ENCODE measurements at places on chromosomes 2 and 18.

GRCh38 chr2:3168230-3168891 lies 209.3 kb downstream of the EIPR1 start:
- DNase-seq, result no peak

GRCh38 chr2:100350661-100351185 lies 28.4 kb upstream of the LONRF2 start:
- DNase-seq, result no peak

DNA sequence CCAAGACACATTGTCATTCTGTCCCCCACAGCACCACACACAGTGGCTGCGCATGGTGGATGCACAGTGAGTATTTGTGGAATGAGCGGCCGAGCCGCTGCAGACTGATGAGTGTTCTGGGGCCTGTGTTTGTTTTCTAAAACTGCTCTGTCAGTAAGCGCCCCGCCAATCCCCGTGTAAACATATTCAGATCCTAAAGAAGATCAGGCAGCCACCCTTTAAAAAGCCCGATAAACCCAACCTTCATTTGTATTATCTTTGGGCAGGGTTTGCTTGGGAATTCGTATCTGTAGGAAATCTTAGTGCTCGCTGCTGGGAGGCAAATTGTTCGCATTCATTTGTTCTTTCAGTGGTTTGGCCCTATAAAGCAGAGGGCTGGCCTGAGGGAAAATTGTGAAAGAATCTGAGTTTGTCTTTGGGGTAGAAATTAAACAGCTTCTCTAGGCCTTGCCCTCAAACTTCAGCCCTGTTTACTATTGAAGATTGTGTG lies 68.6 kb downstream of the TGOLN2 start:
- DNase-seq, result no peak

- no peak for DNase-seq
Measured at GRCh38 chr2:225104321-225104720, 62.1 kb upstream of the DOCK10 start.

- DNase-seq, result no peak
Measured at GRCh38 chr2:115549611-115550130, 1107.2 kb downstream of the DPP10 start.

DNA sequence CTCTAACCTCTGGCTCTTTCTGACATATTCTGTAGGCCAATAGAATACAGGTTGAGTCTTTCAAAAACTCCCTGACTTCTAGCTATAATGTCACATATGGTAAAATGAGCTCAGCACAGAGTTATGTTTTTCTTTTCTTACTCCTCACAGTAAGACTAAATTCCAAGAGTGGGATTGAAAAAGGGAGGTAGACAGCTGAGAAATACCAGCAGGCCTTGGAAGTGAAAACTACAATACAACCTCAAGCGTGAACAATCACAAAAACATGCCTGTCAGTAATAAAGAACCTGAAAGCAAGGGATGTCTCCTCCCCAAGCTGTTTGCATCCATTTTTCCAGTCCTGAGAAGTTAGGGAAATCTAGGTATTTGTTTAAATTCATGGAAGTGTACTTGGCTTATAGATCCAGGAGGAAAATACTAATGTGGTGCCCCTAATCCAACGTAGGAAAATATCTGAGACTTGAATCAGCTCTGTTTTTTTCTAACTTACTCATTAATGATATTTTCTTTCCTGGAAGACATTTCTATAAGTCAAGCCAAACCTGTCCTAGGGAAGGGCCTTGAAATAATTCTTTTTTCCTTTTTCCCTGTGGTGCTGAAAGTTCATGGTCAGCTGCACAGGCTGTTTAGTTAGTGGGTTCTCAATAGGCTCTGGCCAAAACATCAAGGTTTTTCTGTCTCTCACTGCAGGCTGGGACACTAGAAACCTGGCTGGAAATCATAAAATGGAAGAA lies 167.9 kb upstream of the SPATS2L start:
- no peak for DNase-seq

- DNase-seq, result peak; percentile 64
Measured at GRCh38 chr2:203909261-203909967, 27.1 kb upstream of the ICOS start.

- DNase-seq, result no peak
Measured at GRCh38 chr2:218214116-218214515, 2.9 kb upstream of the ARPC2 start.

DNA sequence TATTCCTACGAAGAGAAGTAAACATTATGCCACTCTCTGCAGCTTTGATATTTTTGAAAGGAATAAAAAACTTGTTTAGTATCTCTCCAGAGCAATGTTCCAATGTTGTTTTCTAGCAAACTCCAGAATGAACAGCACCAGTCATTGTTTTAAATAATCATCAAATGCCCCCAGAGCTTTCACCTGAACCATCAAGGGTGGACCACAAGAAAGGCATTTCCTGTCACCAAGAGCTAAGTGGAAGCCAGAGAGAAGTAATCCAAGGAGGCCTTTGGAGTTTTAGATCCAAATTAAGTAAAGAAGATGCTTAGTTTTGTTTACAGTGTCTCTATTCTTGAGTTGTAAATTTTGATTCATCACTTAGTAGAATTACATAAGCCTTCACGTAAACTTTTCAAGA lies 559.0 kb downstream of the ARHGAP15 start:
- DNase-seq, result no peak

DNA sequence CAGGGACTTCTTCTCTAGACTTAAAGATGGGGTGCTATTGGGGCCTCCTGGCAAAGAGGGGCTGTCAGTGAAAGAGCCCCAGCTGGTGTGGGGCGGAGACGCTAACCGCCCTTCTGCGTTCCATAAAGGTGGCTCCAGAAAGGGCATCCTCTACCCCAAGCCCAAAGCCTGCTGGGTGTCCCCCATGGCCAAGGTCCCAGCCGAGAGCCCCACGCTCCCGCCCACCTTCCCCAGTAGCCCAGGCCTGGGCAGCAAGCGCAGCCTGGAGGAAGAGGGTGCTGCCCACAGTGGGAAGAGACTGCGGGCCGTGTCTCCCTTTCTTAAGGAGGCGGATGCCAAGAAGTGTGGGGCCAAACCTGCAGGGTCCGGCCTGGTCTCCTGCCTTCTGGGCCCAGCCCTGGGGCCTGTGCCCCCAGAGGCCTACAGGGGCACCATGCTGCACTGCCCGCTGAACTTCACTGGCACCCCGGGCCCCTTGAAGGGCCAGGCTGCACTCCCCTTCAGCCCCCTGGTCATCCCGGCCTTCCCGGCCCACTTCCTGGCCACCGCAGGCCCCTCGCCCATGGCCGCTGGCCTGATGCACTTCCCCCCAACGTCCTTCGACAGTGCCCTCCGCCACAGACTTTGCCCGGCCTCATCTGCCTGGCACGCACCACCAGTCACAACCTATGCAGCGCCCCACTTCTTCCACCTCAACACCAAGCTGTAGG lies 15.2 kb downstream of the ARID5A start:
- no peak for DNase-seq

DNA sequence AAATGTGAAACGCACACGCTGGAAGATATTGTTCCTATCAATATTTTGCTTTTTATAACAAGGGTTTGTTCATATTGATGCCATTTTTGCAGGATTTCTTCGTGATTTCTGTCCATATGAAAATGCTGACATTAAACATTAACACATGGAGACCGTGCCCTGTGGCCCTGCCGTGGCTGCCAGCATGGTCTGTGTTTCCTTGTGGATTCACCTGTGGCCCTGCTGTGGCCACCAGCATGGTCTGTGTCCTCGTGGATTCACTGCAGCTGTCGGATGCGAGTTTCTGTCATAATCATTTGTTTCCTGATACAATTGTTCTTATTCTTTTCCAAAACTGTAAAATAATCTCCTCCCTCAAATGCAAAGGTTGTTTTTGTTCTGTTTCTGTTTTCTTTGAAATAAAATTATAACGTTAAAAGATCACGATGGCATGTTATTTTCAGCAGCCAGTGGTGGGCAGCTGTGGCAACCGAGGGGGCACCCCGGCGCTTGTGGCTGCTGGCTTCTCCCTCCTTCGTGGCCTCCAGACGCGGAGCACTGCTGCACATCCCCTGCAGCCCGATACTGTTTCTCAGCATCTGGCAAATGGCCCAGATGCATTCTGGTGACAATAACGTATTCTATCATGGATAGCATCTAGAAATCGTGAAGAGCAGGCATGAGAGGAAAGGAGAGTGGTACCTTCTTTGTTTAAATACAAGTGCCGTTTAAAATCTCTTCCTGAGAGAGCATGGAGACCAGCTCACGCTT lies 143.5 kb downstream of the PTGR3 start:
- no peak for DNase-seq

DNA sequence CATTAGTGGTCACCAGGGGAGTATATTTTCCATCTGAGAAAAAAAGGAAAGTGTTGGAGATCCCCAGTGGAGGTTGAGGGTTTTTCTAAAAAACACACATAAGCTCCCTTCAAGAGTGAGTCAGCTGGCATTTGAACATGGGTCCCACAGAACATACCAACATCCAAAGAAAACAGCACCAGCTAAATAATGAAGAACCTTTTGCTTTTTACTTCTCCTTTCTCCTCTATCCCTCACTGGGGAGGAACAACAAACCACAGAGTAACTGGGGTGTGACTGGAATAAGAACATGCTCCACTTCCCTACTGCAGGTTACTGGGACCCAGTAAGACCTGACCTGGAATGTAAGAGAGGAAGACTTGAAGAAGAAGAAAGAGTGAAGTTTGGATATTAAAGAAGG lies 56.5 kb upstream of the RAPH1 start:
- no peak for DNase-seq

DNA sequence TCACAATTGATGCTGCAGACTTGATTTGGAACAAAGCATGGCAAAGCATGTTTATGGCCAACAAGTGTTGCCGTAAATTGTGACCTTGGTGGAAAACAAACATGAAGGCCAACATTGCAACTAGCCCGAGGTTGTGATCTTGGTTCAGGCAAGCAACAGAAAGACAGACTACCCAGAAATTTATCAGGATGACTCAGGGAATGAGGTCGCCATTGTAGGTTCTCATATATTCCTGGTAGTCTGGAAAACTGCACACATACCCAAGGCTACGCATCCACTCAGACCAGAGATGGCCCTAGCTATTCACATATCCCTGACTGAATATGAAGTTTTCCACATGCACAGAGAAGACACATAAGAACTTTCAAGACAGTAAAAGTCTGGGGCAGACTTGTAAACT lies 30.1 kb downstream of the CYP1B1 start:
- no peak for DNase-seq

DNA sequence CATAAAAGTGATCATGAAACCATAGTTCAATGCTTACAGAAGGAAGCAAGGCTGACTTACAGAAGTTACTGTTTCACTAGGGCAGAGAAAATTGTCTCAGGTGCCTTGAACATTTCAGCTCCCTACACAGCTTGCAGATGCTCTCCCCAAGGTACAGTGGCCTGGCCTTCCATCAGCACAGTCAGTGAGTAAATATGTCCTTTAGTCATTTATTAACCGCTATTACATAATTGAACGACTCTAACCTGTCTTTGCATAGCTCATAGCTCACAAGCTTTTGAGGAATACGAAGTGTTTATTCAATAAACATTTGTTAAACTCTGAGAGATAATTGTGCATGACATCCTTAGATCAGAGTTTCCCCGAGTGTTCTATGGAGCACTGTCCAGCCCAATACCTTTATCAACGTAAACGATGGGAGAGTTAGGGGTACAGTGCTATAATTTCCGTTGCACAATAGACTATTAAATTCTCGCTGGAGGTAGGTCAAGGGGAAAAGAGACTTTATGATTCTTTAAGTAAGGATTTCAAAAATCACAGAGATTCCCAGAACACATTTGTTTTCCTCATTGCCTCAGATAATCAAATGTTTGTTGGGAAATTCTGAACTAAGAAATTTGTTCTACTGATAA lies 677.8 kb downstream of the TSN start:
- no peak for DNase-seq

DNA sequence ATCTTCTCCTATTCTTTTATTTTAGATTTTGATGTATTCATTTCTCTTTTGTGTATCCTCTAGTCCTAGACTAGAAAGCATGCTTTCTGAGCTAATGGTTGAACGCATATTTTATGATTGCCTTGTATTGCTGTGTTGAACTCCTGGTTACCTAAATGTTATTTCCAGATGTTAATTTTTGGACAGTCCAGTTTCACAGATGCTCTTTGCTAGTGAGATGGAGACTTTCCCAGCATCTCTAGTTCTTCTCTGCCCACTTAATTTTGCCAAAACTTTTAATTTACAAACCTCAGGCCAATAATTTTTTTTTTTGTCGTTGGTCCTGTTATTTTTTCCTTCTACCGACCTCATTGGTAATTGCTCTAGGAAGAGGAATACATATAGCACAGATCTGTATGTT lies 153.2 kb downstream of the HAUS1 start:
- DNase-seq, result no peak

DNA sequence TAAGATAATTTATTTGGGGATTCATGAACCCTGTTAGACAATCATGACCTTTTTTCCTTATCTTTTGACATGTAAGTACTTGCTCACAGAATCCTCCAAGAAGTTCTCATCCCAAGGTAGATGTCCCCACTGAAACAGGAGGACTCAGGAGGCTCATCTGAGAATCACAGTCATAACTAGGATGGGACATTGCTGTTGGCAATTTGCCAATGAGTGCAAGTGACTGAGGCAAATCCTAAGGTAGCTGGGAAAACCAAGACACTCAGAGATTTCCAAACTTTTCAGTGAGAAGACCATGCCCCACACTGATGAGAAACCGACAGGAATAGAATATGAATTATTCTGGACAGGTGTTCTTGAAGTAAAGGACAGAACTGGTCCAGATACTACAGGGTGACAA lies 735.0 kb downstream of the TMEM182 start:
- no peak for DNase-seq

DNA sequence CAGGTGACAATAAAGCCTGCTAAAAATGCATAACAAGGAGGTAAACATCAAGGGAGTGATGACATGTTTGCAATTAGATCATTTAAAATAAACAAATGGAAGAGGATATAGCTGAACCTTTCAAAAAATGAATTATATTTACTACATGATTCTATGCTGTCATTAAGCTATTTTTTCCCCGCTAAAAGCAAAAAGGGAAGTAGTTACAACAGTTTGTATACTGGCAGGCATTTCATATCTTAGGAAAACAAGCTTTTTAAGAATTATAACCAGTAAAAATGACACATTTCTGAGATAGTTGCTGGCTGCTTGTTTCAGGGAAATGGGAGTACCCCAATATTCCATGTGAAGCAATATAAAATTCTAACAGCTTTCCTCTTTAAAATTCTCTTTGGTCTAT lies 89.1 kb upstream of the ITGB6 start:
- no peak for DNase-seq

- DNase-seq, result no peak
Measured at GRCh38 chr18:7272311-7273049, 41.6 kb downstream of the LRRC30 start.

DNA sequence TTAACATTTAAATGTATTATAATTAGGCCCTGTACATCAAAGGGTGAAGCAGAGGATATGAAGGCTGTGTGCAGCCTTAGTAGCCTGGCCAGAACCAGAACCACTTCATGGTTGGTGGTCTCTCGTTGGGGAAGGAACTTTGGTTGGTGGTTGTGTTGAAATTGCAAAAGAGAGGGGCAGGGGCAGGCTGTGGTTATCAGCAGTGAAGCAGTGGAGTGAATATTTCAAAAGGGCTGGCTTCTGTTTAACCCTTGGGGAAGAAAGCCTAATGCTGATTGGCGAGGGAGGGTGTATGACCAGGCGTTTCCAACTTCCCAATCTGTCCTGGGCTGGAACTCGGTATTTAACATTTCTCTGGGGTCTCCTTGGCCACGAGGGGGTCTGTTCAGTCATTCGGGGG lies 51.2 kb upstream of the LYPD6B start:
- DNase-seq, result no peak

GRCh38 chr2:100208141-100208770 lies 65.9 kb upstream of the AFF3 start:
- no peak for DNase-seq
